ENCODE measurements at places on chromosomes 4 and X.

- no peak overlapping the region for H3K27ac ChIP-seq
- no peak overlapping the region for H3K4me3 ChIP-seq
- no peaks in the 10 kb centered on the region for H3K36me3 ChIP-seq
- peaks cover 4% of the 10 kb centered on the region for H3K4me1 ChIP-seq
- DNase-seq, result no peak
- no peaks in the 10 kb centered on the region for H3K27me3 ChIP-seq
Measured at GRCh38 chr4:57131849-57132742, 21.9 kb upstream of the IGFBP7 start.

- no peaks in the 10 kb centered on the region for H3K27me3 ChIP-seq
- H3K4me1 ChIP-seq, result no peaks in the 10 kb centered on the region
- no peaks in the 10 kb centered on the region for H3K36me3 ChIP-seq
- no peak for DNase-seq
- H3K27ac ChIP-seq, result no peak overlapping the region
- no peak overlapping the region for H3K4me3 ChIP-seq
Measured at GRCh38 chr4:176185051-176185450, 10.3 kb downstream of the SPATA4 start.

DNA sequence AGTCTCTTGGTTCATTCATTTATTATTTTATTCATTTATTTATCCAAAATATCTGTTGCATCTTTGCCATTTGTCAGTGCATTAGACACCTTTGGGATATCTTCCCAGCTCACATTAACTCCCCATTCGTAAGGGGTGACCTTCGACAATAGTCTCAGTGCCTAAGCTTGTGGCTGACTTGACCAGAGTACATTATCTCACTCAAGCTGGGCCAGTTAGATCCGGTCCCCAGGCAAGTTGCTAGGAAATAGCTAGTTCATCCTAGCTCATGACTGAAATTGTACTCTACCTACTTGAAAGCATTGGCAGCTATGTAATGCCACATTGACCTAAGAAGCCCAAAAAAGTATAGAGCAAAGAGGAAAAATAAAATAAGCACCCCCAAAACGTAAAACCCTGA, 165.3 kb downstream of the FBXO8 start:
- H3K4me1 ChIP-seq, result no peaks in the 10 kb centered on the region
- no peak overlapping the region for H3K27ac ChIP-seq
- H3K27me3 ChIP-seq, result no peaks in the 10 kb centered on the region

- no peak for DNase-seq
- H3K36me3 ChIP-seq, result no peaks in the 10 kb centered on the region
- no peaks in the 10 kb centered on the region for H3K27me3 ChIP-seq
- no peak overlapping the region for H3K4me3 ChIP-seq
- H3K27ac ChIP-seq, result no peak overlapping the region
Measured at GRCh38 chrX:35439034-35439660, 359.0 kb upstream of the MAGEB16 start.

DNA sequence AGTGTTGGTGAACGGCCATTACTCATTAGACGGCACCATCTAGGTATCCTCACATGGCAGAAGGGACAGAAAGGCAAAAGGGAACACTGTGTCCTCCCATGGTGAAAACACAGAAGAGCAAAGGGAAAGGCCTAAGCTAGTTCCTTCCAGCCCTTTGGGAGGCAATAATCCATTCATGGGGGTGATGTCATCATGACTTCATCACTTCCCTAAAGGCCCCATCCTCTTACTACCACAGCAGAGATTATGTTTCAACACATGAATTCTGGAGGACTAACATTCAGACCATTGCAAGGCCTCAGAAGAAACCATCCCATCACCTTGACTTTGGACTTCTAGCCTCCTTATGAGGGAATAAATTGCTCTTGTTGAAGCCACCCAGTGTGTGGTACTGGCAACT, 238.2 kb downstream of the MGST2 start:
- DNase-seq, result no peak
- H3K4me1 ChIP-seq, result peaks cover 31% of the 10 kb centered on the region
- H3K4me3 ChIP-seq, result no peak overlapping the region
- no peaks in the 10 kb centered on the region for H3K27me3 ChIP-seq
- H3K27ac ChIP-seq, result no peak overlapping the region
- H3K36me3 ChIP-seq, result no peaks in the 10 kb centered on the region

GRCh38 chr4:110032603-110033002, 119.9 kb downstream of the EGF start:
- no peaks in the 10 kb centered on the region for H3K4me1 ChIP-seq
- H3K4me3 ChIP-seq, result no peak overlapping the region
- no peaks in the 10 kb centered on the region for H3K36me3 ChIP-seq
- H3K27ac ChIP-seq, result no peak overlapping the region

Measured in upper lobe of left lung (tissue), 6 donors.